ENCODE measurements at places on chromosomes 1 and 21.

- DNase-seq, result no peak
Observed at GRCh38 chr1:107477233-107477632, 336.4 kb downstream of the NTNG1 start.

DNA sequence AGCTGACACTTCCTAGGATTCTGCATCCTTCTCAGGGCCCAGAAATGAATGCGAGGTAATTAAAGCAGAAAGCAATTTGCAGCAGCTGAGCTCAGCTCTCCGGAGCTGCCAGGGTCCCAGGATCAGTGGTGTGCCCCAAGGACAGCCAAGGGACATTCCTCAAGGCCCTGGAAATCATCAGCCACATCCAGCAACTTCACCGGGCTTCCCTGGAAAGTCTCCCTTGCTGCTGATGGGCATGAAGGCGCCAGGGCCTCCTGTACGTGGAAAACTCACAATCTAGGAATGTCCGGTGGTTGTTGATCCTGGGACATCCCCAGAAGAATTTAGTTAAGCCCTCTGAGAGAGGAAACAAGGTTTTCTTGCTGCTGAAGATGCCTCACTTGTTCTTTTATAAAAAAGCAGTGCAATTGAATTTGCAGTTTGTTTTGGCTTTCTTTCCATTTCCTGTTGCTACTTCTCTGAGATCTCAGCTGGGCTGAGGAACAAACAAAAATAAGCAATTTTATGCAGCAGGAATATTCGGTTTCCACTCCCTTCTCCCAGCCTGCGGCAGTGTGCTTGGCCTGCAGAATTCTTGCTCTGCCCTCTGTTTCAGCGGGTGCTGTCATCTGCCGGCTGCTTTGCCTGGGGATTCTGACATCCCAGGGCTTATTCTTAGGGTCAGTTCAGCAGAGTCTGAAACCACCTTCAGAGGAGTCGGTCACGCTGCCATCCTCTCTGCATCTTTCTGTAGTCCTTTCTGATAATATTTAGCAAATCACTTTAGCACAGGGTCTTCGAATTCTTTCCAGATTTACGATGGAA is 85.9 kb downstream of the TCP10L start:
- no peak for DNase-seq

DNA sequence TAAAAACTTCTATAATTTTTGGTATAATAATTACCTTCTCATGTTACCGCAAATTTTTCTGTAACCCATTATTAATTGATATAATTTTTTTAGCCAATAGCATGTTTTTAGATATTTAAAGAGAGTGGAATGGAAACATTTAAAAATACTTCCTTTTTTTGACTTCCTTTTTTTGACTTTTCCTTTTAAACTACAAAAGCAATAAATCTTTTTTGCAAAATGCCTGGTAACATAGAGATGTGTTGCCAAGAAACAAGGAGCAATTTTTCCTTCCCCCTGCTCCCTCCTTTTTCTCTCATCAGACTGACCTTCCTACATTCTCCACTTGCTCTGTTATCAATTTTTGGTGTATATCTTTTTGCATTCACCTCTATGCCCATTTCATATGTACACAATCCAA is 666.2 kb downstream of the ADGRL2 start:
- DNase-seq, result no peak

DNA sequence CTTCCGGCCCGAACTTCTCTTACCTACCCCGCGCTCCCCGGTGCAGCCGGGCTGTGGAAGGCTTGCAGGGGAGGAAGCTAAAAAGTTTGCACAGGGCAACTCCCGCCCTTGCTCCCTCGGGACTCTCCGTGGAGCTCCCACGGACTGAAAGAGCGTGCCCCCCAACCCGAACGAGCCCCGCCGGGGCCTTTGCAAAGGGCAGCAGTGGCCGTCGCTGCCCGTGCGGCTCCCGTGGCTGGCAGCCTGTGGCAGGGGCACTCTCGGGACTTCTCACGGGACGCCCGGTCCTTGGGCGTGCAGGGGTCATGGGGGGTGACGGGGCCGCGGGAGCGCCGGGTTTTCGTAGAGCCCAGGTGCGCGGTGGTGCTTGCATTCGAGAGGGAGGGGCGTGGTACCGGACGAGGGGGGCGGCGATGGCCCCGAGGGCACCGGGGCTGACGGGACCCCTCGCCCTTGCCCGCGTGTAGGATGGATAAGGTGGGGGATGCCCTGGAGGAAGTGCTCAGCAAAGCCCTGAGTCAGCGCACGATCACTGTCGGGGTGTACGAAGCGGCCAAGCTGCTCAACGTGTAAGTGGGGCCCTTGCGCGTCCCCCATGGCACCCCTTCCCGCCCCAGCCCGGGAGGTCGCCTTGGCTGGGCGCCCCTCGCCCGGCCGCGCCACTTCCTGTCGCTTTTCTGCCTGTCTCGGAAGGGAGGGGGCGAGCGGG is 711 bp downstream of the GADD45A start:
- peak; percentile 62 for DNase-seq

GRCh38 chr1:94122201-94122970 is 1.4 kb upstream of the ABCA4 start:
- DNase-seq, result no peak

DNA sequence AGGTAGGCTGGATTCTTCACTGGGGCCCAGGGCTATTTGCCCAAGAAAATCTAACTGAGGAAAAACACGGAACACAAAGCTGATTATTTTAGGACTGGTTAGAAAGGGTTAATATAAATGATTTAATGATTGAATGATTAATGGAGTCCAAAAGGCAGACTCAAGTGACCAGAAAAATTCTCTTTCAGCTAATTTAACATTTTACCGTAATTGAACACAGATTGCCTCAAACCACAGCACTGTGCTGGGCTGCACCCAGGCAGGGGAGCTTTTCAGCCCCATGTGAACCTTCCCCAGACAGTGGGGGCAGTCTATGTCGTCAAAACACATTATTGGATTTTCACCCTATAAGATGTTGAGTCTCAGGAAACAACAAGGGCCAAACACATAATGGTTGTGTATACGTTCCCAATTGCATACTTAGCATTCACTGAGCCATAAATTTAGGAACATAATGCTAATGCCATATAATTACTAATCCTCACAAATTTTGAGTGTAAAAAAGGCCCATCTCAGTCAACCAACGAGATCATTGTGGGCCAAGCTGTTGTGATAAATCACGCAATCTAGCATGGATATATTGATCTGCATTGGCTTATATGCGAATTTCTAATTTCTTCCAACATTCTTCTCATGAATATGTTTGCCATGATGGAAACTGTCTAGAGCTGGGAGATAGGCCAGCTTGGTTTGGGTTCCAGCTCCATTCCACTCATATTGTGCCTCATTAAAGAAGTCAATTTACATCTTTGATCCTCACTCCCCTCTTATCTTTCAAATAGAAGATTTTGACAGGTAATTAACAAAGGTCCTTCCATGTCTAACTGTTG is 27.7 kb downstream of the DSCAM start:
- DNase-seq, result no peak

DNA sequence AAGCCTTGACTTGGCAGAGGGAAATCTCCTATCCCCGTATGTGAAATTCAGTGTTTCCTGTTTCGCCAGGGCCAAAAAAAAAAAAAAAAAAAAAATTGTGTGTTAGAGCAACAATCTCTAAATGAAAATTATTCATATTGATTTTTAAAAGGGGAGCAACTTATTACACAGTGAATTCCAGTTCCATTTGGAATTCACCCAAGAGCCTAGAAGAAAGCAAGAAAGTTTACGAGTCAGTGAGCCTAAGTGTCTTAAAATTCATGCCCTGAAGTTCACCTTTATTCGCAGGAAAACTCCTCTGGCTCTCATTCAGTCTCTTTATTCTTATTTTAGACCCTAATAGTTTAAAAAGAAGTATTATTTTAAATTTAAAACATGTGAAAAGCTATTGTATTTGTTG is 42.1 kb upstream of the HUNK start:
- DNase-seq, result no peak

GRCh38 chr1:242610209-242610608 is 85.7 kb upstream of the PLD5 start:
- DNase-seq, result no peak

GRCh38 chr1:85406887-85407533 is 57.9 kb downstream of the DDAH1 start:
- no peak for DNase-seq

GRCh38 chr1:113096493-113096892 is 23.5 kb downstream of the LRIG2 start:
- no peak for DNase-seq

GRCh38 chr1:83418558-83418957 is 580.4 kb downstream of the TTLL7 start:
- DNase-seq, result no peak

Data from activated T-cell treated with anti-CD3 and anti-CD28 coated beads, Interleukin-2, amount 50 U/mL, for 4 hours (primary cell).